ENCODE measurements at places on chromosomes 7 and 10. TPM values are rescaled to one million over a fixed set of nuclear protein-coding genes. Genes with fewer than 3 reads are reported as not detected.

LLCFC1 gene
- total RNA-seq = not detected

C10orf143 gene
- total RNA-seq = 0.94 TPM

GALNT11 gene
- 24.1 TPM for total RNA-seq

SPAM1 gene
- not detected for total RNA-seq

DNA2 gene
- 46.9 TPM for total RNA-seq

SCIN gene
- total RNA-seq = 0.44 TPM

THSD7A gene
- 0.88 TPM for total RNA-seq

ITGA8 gene
- not detected for total RNA-seq

CSTF2T gene
- total RNA-seq = 42.1 TPM

GRCh38 chr10:86773498-86773897 lies 17.1 kb downstream of the BMPR1A start:
- H3K27me3 ChIP-seq = no peaks in the 10 kb centered on the region
- DNase-seq = no peak
- H3K4me3 ChIP-seq = no peak overlapping the region
- H3K4me1 ChIP-seq = peaks cover 11% of the 10 kb centered on the region
- H3K36me3 ChIP-seq = peaks cover 2% of the 10 kb centered on the region

GRCh38 chr10:91883549-91884444 lies 25.5 kb downstream of the FGFBP3 start:
- H3K4me1 ChIP-seq = peaks cover 20% of the 10 kb centered on the region
- peak overlapping the region; percentile 55 for H3K27ac ChIP-seq
- peak overlapping the region; percentile 24 for H3K4me3 ChIP-seq
- H3K36me3 ChIP-seq = peaks cover 4% of the 10 kb centered on the region
- peak; percentile 61 for DNase-seq
- no peaks in the 10 kb centered on the region for H3K27me3 ChIP-seq

DNA sequence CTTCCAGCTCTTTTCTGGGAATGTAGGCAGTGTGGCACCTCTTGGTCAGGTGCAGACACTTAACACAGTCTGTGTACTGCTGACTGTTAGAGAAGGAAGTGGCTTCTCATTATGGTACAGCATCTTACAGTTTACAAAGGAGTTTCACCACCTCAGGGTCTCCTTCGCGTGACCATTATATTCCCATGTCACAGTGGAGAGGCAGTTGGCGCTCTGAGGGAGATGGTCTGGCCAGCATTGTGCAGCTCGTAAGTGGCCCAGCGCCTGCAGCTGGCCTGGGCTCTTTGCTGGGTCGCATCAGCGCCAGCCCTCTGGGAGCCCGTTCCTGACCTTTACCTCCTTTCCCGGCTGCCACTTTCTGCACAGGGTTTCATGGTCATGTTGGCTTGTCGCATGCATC lies 15.4 kb downstream of the TSPAN15 start:
- no peak overlapping the region for H3K27ac ChIP-seq
- H3K4me3 ChIP-seq = no peak overlapping the region
- H3K36me3 ChIP-seq = no peaks in the 10 kb centered on the region

DNA sequence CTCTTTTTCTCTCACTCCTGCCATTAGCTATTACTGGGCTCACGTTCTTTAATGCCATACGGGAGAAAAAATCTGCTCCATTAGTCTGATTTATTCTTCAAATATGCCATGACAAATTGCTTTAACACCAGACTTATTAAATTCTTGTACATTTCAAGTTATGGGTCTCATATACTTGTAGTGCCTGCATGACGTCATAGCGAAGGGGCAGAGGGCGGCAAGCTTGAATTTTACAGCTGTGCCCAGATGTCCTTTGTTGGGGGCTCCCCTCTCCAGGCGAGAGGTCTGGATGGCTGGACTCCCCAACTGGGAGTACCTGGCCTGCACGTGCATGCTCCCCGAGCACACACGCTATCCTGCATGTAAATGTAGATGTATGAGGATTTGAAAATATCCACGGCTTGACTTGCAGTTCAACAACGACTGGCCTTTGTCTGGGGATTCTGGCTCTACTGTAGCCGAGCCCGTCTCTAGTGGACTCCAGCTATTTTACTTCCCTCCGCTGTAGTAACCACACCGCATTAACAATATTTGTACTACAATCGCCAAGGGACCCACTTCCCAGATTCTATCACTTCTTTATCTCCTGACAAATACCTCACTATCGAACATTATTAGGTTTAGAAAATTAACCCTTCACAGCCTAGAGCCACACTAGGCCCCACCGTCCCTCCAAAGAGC lies 79.5 kb downstream of the EBF3 start:
- H3K27me3 ChIP-seq = no peaks in the 10 kb centered on the region
- H3K36me3 ChIP-seq = no peaks in the 10 kb centered on the region
- H3K4me3 ChIP-seq = no peak overlapping the region

GRCh38 chr7:37076668-37077067 lies 352.4 kb upstream of the AOAH start:
- DNase-seq = no peak
- H3K27ac ChIP-seq = no peak overlapping the region
- H3K4me1 ChIP-seq = no peaks in the 10 kb centered on the region
- no peaks in the 10 kb centered on the region for H3K27me3 ChIP-seq

- no peaks in the 10 kb centered on the region for H3K36me3 ChIP-seq
- no peak overlapping the region for H3K27ac ChIP-seq
- peaks cover 6% of the 10 kb centered on the region for H3K4me1 ChIP-seq
- H3K4me3 ChIP-seq = no peak overlapping the region
These were observed 34.4 kb upstream of the YAE1 start for GRCh38 chr7:39531818-39532217.

GRCh38 chr10:11280187-11280932 lies 262.7 kb downstream of the CELF2 start:
- H3K27me3 ChIP-seq = no peaks in the 10 kb centered on the region
- DNase-seq = no peak
- peaks cover 3% of the 10 kb centered on the region for H3K36me3 ChIP-seq
- no peak overlapping the region for H3K4me3 ChIP-seq
- H3K4me1 ChIP-seq = no peaks in the 10 kb centered on the region
- H3K27ac ChIP-seq = no peak overlapping the region

DNA sequence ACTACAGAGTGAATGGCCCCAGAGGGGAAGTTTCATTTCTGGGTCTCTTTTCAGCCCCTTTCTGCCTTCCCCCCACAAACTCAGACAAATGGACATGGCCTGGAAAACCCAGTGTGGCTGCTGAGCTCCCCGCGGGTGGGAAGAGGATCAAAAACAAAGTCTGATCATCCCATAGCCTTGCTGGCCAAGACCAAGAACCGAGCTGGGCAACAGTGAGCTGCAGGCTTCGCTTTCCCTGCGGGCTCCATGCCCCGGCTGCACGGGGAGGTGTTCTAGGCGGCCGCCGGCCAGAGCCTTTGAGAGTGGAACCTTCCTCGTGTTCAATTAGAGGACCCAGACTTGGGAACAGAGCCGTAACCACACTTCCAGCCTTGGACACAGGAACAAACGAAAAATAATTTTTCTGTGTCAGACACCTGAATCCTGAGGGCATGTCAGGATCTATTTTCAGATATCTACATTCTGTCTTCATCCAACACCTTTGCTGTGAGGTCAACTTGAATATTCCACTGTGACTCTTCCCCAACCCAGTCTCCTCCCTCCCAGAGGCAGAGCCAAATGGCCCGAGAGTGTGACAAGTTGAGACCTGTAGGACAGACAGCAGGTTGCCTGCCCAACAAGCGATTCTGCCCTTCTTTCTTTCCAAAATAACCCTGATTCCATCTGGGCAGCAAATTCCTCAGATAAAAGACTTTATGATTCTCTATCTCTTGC lies 26.0 kb downstream of the WDR86 start:
- H3K36me3 ChIP-seq = peaks cover 9% of the 10 kb centered on the region
- H3K27ac ChIP-seq = no peak overlapping the region
- H3K27me3 ChIP-seq = peaks cover 8% of the 10 kb centered on the region
- H3K4me1 ChIP-seq = no peaks in the 10 kb centered on the region

DNA sequence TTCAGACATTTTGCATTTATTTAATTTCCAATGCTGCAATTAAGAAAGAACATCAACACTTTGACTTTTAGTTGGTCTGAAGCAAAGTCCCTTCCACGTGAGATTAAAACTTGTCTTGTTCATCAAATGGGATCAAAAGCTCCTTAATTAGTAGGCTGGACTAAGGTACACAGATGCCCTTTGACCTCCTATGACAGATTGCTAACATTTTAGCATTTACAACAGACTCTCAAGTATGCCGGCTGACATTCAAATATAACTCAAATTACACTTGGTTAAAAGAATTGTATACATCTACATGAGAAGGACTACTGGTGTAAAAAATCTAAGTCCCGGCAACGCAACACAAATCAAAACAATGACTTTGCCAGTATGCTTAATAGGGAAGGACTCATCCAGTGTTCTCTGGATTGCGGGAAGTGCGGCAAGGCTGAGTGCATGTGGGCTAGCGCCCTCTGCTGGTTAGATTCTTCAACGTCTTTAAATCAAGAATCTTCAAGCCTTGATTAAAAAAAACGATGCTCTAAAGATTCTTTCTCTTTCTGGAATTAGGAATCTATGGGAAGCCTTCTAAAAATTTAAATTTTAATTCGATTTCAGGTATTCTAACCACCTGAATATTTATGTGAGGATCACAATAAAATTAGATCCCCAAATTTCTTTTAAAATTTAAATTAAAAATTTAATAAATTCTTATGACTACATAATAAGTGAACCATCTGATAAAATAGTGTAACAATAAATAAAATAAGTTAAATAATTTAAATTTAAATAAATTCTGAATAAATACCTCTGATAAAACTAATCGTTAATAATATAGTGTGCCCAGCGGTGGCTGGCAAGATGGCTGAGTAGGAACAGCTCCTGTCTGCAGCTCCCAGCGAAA lies 444.7 kb downstream of the DGKB start:
- H3K36me3 ChIP-seq = no peaks in the 10 kb centered on the region
- H3K4me1 ChIP-seq = no peaks in the 10 kb centered on the region
- H3K4me3 ChIP-seq = no peak overlapping the region
- DNase-seq = peak; percentile 55

GRCh38 chr10:103677486-103678177 lies 177.7 kb downstream of the SH3PXD2A start:
- H3K27me3 ChIP-seq = no peaks in the 10 kb centered on the region
- no peaks in the 10 kb centered on the region for H3K4me1 ChIP-seq
- H3K27ac ChIP-seq = no peak overlapping the region
- H3K4me3 ChIP-seq = no peak overlapping the region

- peak; percentile 25 for DNase-seq
- H3K4me1 ChIP-seq = peaks cover 3% of the 10 kb centered on the region
- no peak overlapping the region for H3K4me3 ChIP-seq
- H3K27ac ChIP-seq = no peak overlapping the region
- no peaks in the 10 kb centered on the region for H3K27me3 ChIP-seq
- H3K36me3 ChIP-seq = no peaks in the 10 kb centered on the region
These were observed 80.7 kb upstream of the NANOS1 start for GRCh38 chr10:118948786-118949185.

GRCh38 chr10:124142960-124143359 lies 49.6 kb upstream of the CHST15 start:
- H3K36me3 ChIP-seq = no peaks in the 10 kb centered on the region
- DNase-seq = no peak
- no peaks in the 10 kb centered on the region for H3K4me1 ChIP-seq
- no peak overlapping the region for H3K27ac ChIP-seq
- no peaks in the 10 kb centered on the region for H3K27me3 ChIP-seq

DNA sequence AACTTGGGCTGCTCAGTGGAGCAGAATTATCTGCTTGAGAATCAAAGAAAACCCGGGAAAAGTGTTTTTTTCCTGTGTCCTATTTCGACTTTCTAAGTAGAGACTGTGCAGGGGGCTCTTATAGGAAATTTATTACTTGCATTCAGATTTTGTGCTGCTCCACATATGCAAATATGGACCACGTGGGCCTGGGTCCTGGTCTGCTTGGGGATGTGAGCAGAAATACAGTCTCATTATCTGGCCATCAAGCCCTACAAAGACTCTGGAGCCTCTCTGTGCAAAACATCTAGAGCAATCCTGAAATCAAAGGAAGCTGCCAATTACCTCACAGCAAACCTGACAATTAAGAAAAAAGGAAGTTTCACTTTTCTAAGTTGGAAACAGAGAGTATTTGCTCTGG lies 216.9 kb downstream of the LRMDA start:
- H3K27ac ChIP-seq = no peak overlapping the region
- H3K4me1 ChIP-seq = no peaks in the 10 kb centered on the region
- H3K4me3 ChIP-seq = no peak overlapping the region
- H3K36me3 ChIP-seq = no peaks in the 10 kb centered on the region
- H3K27me3 ChIP-seq = peaks cover 2% of the 10 kb centered on the region

DNA sequence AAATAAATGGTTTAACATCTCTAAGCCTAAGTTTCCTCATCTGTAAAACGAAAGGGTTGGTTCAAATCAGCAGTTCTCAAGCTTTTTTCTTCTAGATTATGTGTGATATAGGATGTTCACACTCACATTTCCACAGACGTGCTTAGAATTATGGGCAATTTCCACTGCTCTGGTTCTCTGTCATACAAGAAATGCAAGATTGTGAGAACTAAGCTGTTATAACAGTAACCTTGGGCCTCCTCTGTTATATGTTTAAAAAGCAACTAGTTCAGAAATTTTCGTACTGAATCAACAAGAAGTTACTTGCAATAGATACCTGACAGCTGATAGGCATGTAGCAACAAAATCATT lies 33.7 kb downstream of the ADD3 start:
- H3K27me3 ChIP-seq = no peaks in the 10 kb centered on the region
- DNase-seq = no peak
- no peak overlapping the region for H3K4me3 ChIP-seq
- H3K4me1 ChIP-seq = peaks cover 8% of the 10 kb centered on the region

DNA sequence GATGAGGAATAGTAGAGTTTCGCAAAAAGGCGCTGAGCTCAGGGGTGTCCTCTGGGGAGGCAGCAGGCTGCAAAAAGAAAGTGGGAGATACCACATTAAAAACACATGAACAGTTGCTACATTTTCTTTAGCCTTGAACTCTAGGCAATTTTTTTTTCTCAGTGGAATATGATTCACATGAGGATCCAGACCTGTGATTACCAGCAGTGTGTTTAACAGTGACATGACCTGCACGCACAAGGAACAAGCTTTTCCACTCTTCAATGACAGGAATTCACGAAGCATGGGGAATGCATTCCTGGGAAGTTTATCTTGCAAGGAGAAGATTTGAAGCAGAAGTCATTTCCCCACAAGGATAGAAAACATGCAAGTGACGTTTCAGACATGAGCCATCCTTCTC lies 161.6 kb downstream of the ITGA8 start:
- H3K27me3 ChIP-seq = no peaks in the 10 kb centered on the region
- DNase-seq = no peak
- no peaks in the 10 kb centered on the region for H3K36me3 ChIP-seq
- no peak overlapping the region for H3K27ac ChIP-seq
- no peak overlapping the region for H3K4me3 ChIP-seq

- H3K27ac ChIP-seq = no peak overlapping the region
- H3K4me1 ChIP-seq = no peaks in the 10 kb centered on the region
- no peak for DNase-seq
- H3K27me3 ChIP-seq = no peaks in the 10 kb centered on the region
These were observed 631 bp downstream of the POR start for GRCh38 chr7:75915416-75916156.
